ENCODE measurements at places on chromosomes 7 and 10.

DNA sequence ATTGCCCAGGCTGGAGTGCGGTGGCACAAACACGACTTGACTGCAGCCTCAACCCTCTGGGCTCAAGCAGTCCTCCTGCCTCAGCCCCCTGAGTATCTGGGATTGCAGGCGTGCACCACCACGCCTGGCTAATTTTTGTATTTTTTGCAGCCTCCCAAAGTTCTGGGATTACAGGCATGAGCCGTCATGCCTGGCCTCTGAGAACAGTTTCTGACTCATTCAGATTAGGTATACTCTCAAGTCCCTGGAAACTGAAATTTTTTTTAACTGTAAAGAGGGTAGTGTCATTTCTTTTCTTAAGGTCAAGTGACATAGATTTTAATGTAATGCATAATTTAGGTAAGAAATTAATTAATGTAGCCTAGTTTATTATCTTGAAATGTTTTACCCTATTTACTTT is 104.7 kb downstream of the SEPTIN7 start:
- DNase-seq, result no peak

GRCh38 chr10:59098831-59099452 is 77.5 kb upstream of the PHYHIPL start:
- no peak for DNase-seq

DNA sequence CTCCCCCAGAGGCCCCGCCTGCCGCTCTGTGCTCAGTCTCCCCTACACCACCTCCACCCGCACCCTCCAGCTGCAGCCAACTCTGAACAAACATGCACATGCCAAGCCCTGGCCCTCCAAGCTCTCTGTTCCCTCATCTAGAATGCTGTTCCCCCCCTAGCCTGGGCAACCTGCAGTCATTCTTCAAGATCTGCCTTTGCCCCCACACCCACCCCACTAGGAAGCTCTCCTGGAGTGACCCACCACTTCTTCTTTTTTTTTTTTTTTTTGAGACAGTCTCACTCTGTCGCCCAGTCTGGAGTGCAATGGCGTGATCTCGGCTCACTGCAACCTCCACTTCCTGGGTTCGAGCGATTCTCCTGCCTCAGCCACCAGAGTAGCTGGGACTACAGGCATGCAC is 13.7 kb downstream of the MYL10 start:
- no peak for DNase-seq

GRCh38 chr7:30731581-30731980 is 20.4 kb upstream of the INMT start:
- DNase-seq, result no peak

DNA sequence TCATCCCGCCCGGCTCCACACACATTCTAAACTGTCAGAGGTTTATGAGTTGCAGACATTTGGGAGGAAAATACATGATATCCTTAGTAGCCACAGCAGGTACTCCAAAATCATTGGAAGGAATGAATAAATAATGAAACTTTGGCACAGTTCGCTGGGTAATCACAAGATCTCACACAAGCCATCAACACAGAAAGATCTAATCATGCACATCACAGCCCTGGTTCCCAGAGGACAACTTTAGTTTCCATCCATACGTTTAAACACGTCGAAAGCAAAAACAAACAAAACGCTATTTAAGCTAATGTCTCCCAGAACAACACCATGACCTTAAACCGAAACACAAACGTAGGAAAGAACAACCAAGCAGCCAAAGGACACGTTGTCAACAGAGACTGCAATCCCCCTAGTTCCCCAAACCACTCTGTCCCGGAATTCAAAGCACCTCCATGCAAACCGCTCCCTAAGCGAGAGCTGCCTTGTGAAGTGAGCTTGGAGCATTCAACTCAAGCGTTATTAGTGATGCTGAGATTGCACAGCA is 12.3 kb downstream of the SVIL start:
- no peak for DNase-seq

- DNase-seq, result no peak
These were observed 15.8 kb upstream of the BNIP3 start for GRCh38 chr10:131997366-131998049.

DNA sequence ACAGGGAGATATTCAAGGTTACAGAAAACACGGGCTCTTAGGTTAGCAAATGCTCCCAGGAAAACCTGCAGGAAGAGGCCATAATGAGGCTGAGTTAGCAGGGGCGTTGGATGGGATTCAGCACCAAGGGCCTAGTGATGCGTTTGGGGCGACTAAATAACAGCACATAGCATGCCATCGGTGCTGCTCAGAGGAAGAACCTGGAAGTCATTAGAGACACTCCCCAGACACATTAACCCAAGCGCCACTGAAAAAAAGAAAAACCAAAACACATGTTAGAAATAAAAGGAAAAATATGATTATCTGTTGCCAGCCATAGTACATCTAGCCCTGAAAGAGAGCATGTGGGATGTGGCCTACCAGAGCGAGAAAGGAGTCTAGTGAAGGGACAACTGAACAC is 28.8 kb upstream of the OPALIN start:
- DNase-seq, result no peak

DNA sequence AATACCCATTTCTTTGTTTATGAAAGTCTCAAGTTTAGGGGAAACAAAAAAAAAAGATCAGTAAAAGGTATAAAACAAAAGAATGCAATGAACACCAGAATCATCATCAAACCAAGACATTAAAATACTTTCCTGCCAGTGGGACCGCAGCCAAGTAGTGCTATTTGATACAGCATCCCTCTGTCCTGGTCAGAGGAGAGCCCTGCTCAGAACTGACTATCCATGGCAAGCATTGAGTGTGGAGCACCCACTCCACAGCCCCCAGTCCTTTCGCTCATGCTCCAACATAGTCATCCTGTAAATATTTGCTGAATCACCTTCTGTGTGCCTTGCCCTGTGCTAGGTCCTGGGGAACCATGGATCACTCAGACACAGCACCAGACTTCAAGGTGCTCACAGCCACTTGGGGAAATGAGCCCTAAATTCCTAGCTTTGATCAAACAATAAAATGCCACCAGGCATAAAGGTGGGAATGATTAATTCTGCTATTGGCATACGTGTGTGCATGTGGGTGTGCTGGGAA is 213.6 kb upstream of the TBX20 start:
- no peak for DNase-seq

GRCh38 chr7:25788371-25788770 is 363.6 kb upstream of the NFE2L3 start:
- DNase-seq, result no peak

DNA sequence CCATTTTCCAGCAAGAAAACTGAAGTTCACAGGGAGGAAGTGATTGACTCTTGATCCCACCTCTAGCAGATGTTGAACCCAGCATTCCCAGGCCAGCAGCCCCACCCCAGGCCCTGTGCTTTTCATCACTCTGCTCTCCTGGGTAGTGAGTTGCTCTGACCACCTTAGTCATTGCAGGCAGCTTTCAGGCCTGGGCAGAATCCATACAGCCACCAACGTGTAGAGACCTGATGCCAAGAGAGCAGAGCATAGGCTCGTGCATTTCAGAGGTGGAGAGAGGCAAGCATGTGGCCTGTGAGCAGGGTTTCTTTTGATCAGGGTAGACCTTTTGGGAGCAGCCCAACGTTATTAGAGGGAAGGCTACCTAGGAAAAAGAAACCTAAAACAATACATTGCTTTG is 334.6 kb downstream of the PTEN start:
- no peak for DNase-seq

- no peak for DNase-seq
These were observed 202.8 kb downstream of the RAPGEF5 start for GRCh38 chr7:22154143-22154529.

GRCh38 chr10:94402204-94402842 is at the start of gene TBC1D12:
Gene TBC1D12 (plus strand): TSS chr10:94402541. CDS start chr10:94402614, 73 bp downstream.
- peak; percentile 86 for DNase-seq

DNA sequence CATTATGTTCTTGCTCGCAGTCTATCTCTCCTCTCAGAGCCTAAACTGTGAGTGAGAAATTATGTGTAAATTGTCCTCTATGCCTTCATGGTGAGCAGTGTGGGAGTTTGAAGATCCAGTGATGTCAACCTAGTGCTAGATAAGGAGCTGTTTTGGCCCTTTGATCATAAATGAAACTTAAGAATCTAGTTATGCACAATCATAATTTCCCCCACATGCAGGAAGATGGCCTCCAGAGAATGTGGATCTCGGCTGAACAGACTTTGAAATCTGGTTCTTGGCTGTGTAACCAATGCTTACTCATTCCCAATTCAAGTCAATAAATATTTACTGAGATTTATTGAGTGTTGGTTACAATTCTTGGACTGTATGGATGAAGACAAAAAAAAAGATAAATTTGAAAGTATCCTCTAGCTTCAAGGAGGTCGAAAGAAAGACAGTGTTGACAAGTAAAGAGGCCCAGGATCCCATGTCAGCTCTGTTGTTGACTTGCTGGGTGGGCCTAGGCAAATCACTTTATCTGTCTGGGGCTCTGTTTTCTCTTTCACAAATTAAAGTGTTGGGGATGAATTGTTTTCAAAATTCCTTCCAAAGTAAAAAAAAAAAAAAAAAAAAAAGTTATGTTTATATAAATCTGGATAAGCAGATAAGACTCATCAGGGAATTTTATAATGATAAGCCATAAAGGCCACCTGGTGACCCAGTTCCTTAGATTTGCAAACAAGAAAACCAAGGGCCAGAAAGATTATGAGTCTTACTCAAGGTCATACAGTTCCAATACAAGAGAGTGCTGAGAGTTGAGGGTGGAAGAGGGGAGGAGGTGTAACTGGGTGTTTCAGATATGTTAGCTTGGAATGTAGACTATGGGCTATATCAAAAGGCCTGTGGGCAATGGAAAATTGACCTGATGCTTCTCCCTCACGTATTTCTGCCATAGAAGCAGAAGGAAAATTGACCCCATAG is 969.9 kb downstream of the KCNMA1 start:
- DNase-seq, result no peak

DNA sequence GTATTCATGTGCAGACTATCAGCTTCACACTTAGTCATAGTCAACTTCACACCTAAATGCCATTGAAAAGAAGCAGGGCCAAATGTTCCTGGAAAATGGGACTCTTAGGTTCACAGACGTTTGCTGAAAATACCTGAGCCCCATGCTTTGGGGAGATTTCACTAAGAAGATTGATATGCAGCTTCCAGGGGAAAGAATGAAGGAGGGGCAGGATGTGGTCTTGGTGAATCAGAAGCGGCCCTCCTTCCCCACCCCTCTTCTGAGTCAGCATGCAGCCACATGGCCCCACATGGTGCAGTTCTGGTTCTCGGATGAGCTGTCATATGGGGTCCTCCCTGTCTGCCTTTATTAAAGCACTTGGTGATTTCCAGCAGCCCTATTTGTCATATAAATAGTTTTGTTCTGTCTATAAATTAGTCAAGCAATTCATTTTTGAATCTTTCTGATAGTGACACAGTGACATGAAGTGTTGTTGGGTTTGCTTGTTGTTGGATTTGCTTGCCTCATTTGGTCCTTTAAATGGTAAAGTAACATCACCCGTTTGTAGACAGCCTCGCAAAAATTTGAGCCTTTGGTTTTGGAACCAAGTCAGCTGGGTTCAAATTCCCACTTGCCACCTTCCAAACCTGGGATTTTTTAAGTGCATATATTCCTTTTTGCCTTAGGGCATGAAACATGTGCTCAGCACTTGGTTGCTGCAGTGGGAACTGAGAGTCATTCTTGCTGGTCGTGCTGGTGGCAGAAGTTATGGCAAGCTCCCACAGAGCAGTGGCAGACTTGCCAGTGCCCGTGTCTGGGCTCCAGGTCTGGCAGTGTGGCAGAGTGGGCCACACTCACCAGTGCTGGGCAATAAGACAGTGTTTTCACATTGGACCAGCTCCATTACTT is 68.1 kb upstream of the CDK6 start:
- no peak for DNase-seq

GRCh38 chr10:4802711-4803487 is 23.1 kb upstream of the AKR1E2 start:
- no peak for DNase-seq

- DNase-seq, result no peak
These were observed 674 bp upstream of the FRA10AC1 start for GRCh38 chr10:93703066-93703465.

- DNase-seq, result no peak
These were observed at the start of gene IRF5 for GRCh38 chr7:128937647-128938543. Gene IRF5 (plus strand): TSS chr7:128937927. CDS start chr7:128942082, 4,155 bp downstream.

Data from cerebellar nuclear complex (tissue), 1 donor.